T-cell (primary cell): ENCODE measurements at places on chromosomes 6 and 20. TPM values are rescaled to one million over a fixed set of nuclear protein-coding genes. Genes with fewer than 3 reads are reported as not detected.

- DNase-seq, result no peak
These were observed 188.2 kb downstream of the CDKAL1 start for GRCh38 chr6:20722455-20722854.

- no peak for DNase-seq
These were observed 5.3 kb downstream of the TP53TG5 start for GRCh38 chr20:45372646-45373352.

DNA sequence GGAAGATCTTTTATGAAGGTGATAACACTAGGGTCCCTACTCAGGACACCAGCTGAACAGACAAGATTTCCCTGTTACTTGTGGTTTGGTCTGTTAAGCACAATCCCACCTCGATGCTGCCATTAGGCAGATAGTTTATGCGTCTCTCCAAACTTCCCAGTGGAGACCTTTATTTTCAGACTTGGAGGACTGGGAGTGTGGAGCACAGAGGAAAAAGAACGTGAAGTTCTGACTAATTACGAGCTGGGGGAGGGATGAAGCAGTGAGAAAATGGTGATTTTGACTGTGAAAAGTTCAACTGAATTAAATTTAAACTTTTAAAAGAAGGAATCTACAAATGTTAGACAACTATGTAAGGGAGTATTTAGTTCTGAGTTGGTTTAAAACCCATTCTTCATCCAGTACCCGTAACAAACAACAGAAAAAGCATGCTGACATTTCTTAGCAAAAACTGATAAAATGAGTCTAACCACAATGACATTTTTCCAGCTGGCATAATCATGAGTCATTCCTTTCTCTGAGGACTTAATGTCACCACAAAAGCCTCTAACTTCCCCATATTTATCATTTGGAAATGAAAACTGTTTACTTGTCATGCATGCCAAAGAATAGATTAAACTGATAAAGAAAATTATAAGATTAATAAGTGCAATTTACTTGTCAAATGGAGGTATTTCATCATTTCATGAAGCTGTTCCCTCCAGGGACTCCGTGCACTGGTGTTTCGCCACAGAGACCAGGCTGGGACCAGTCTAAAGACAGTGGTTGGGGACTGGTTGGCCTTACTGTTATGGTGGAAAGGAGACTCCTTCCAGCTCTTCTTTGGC lies 113.3 kb upstream of the SSTR4 start:
- DNase-seq, result no peak

GSTA2 gene
- total RNA-seq, result not detected

LPA gene
- 0.23 TPM for total RNA-seq

PLCB1 gene
- 15.1 TPM for total RNA-seq

- no peak for DNase-seq
These were observed 55.2 kb downstream of the MYB start for GRCh38 chr6:135236319-135236718.

- no peak for DNase-seq
These were observed 49.7 kb downstream of the TOP1 start for GRCh38 chr20:41078329-41078728.

DNA sequence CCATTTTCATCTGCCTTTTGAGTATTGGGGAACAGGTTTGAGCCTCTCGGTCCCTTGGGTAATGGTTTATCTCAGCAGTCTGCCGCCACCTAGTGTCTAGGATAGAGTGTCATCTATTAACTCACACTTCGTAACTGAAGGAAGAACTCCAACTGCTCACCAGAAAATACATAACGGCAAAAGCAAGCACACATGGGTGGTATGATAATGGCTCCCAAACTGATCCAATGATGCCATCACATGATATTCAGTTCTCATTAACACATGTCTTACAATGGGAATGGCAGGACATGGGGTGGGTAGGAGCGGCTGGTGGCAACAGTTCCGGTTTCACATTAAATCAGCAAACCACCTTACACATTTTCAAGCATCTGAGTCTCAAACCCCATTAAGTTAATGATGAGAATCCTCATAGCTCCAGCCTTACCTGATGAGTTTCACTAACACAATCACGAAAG lies 110.7 kb upstream of the PHACTR1 start:
- peak; percentile 17 for DNase-seq

TPD52L1 gene
- total RNA-seq, result not detected

PRDM13 gene
- not detected for total RNA-seq

DEFB113 gene
- total RNA-seq, result not detected

TNXB gene
- 16.1 TPM for total RNA-seq

GRCh38 chr6:145327586-145327985 lies 407.7 kb downstream of the EPM2A start:
- no peak for DNase-seq

- peak; percentile 3 for DNase-seq
These were observed 556 bp downstream of the NKX2-4 start for GRCh38 chr20:21396599-21397340.

COL9A1 gene
- total RNA-seq, result not detected
